T-helper 1 cell (primary cell): ENCODE measurements at places on chromosomes 4 and X.

GRCh38 chr4:113958766-113959538 is 20.5 kb downstream of the ARSJ start:
- DNase-seq, result no peak

GRCh38 chrX:55187281-55187680 is 32.9 kb upstream of the PAGE5 start:
- no peak for DNase-seq

- DNase-seq, result no peak
These were observed 210.1 kb upstream of the MAB21L2 start for GRCh38 chr4:150371869-150372268.

DNA sequence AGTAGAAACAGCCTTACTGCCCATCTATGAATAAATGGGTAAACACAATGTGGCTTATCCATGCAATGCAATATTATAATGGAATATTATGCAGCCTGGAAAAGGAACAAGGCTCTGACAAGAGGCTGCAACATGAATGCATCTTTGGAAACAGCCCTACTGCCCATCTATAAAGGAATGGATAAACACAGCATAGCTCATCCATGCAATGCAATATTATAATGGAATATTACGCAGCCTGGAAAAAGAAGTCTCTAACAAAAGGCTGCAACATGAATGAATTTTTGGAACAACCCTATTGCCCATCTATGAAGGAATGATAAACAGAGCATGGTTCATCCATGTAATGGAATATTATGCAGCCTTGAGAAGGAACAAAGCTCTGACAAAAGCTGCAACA is 161.0 kb downstream of the CRLF2 start:
- no peak for DNase-seq

DNA sequence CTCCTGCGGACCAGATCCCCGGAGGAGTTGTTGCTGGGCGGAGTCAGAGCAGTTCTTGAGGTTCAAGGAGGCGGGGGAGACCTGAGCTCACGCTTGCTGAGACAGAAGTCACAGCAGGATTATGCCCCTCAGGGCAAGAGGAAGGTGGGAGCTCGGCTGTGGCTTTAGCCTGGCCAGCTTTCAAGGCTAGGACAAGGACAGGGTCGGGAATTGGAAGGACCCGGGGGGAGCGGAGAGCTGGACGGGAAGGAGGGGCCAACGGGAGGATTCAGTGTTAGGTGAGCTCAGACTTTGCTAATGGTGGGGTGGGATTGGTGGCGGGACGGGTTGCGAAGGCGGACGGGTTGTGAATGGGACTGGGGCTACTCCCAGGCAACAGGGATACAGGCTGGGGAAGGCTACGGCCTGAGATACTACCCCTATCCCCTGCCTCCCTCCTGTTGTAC is at the start of gene RIBC1:
Gene RIBC1 (plus strand): TSS at position 13 of the 446 bp plus-strand sequence. CDS start 3,404 bp downstream, outside the sequence.
- DNase-seq, result no peak

- no peak for DNase-seq
These were observed 300.9 kb downstream of the CHIC1 start for GRCh38 chrX:73863852-73864251.

- DNase-seq, result no peak
These were observed 39.0 kb downstream of the BCOR start for GRCh38 chrX:40058719-40059118.

DNA sequence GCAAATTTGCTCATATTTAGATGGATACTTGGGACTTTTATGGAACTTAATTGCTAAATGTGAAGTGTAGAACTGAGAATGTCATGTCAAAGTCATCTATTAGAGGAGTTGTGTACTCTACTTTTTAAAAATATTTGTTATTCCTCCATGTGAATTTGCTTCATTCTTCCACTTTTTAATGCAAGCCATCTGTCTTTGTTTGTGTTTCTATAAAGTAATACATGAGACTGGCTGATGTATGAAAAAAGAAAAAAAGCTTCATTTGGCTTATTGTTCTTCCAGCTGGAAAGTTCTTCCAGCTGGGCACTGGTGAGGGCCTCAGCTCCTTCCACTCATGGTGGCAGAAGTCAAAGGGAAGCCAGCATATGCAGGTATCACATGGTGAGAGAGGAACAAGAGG is 114.6 kb upstream of the GRID2 start:
- DNase-seq, result no peak

GRCh38 chrX:1485033-1485432 is 32.3 kb upstream of the ASMTL start:
- peak; percentile 5 for DNase-seq

GRCh38 chr4:147581606-147582350 is 35.4 kb upstream of the TMEM184C start:
- no peak for DNase-seq

DNA sequence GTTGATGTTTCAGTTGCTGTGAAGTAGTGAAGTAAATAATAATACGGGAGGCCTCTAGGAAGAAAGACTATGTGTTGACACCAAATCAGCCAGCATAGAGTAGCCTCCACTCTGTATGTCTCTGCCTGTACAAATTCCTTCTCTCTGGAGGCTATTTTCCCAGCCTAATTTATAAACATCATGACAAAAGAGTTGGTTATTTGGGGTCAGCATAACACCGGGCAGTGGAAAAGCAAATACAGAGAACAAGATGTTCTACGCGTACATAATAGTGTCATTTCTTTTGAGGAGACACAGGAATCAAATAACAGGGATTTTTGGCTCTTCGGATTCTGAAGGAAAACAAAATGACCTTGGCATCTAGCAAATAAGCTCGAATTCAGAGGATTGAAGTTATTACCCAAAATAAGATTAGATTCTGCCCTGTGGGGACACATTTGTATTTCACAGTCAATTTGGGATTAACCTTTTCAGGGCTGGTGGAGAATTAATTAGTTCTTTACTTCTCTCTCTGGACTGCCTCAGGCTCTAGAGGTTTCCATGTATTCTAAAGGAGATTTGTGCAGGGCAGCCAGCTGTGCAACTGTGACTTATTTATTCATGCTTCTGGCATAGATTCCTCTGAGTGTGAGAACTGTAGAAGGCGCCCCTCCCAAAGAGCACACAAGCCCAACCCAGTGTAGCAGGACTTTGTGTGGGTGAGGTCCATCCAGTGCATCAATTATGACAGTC is 14.1 kb upstream of the SYTL4 start:
- no peak for DNase-seq

DNA sequence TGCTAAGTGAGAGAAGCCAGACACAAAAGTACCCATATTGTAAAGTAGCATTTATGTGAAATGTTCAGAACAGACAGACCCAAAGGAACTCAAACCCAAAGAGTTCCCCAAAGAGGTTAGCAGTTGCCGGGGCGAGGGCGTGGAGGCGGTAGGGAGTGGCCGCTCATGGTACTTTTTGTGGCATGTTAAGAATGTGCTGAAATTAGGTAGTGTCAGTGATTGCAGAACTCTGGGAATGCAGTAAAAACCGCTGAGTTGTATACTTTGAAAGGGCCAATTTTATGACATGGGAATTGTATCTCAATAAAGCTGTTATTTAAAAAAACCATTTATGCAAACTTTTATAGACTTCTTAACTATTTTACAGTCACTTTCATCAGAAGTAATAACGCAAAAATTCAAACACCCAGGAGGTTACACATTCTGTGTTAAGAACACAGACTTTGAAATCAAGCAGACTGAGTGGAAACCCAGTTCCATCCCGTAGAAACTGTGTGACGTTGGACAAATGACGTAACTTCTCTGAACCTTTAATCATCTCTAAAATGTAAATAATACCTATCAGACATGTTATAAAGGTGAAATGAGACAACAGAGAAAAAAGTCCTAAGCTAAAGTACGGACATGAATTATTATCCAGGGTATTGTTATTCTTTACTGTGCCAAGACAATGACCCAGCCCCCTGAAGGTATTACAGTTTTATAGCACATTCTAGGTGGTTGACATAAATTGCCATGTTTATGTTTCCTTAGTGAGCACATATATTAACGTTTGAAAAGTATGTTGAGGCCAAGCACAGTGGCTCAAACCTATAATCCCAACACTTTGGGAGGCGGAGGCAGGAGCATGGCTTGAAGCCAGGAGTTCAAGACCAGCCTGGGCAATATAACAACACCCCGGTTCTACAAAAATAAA is 19.7 kb downstream of the ZFP42 start:
- DNase-seq, result no peak

- DNase-seq, result no peak
These were observed 148.9 kb upstream of the RBPJ start for GRCh38 chr4:26171941-26172340.

DNA sequence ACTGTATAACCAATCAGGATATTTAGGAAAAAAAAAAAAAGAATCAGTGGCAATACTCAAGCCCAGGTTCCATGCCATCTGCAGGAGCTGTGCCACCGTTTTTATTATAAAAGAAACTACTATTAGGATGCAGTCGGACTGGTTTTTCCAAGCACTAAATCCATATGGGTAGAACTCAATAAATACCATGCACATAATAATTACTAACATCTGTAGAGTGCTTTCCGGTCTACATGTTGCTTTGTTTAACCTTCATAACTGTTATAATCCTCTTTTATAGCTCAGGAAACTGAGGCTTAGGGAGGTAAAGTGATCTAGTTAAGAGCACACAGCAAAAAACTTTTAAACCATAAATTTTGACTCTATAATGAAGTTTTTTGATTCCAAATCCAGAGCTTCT is 24.0 kb downstream of the ARSJ start:
- DNase-seq, result no peak

DNA sequence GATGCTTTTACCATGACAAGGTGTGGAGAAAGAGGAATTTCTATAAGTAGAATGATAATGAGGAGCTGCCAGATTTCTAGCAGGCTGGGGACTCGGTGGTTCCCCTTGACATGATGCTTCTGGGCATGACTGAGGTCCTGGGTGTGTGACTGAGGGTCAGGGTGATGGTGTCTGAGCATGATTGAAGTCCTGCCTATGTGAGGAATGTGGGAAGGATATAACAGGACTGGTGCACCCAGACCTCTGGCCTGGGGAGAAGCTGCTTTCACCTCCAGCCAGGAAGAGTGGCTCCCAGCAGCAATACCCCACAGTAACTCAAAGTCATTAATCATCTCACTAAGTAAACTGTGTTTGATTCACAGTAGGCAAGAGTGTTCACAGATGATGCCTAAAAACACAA is 17.4 kb downstream of the SORBS2 start:
- no peak for DNase-seq

DNA sequence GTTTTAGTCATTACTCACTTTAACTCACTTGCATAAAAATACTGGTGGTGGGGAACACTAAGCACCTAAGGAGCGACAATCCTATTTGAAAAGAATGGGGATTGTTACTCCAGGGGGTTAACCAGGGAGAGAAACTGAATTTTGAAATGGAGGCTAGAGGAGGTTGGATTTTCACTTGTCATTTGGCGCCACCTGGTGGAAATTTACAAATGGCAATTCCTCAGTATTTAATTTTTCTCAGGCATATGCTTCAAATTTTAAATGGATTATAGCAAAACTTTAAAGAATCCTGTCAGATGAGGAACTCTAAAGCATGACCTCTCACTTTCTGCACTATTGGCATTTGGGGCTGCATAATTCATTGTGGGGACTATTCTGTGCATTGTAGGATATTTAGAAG is 2.7 kb upstream of the GEMIN8 start:
- DNase-seq, result peak; percentile 10

GRCh38 chr4:109046471-109047201 is 255.8 kb downstream of the COL25A1 start:
- DNase-seq, result no peak

- DNase-seq, result no peak
These were observed 73.9 kb upstream of the VCX3B start for GRCh38 chrX:8390771-8391170.

DNA sequence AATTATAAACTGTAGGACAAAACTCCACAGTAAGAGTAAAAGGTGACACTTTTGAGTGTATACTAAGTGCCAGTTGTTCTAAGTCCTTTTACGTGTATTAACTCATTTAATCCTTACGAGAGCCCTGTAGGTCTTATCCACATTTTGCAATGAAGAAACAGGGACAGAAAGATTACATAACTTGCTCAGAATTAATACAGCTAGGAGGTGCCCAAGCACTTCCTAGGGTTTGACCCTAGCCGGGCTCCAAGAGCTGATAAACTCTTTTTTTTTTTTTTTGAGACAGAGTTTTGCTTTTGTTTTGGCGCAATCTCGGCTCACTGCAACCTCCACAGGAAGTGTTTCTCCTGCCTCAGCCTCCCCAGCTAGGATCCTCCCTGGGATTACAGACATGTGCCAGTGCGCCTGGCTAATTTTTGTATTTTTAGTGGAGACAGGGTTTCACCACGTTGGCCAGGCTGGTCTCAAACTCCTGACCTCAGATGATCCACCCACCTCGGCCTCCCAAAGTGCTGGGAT is 110.4 kb downstream of the UBE2K start:
- no peak for DNase-seq

GRCh38 chrX:72371405-72371804 is 65.7 kb upstream of the CITED1 start:
- no peak for DNase-seq

DNA sequence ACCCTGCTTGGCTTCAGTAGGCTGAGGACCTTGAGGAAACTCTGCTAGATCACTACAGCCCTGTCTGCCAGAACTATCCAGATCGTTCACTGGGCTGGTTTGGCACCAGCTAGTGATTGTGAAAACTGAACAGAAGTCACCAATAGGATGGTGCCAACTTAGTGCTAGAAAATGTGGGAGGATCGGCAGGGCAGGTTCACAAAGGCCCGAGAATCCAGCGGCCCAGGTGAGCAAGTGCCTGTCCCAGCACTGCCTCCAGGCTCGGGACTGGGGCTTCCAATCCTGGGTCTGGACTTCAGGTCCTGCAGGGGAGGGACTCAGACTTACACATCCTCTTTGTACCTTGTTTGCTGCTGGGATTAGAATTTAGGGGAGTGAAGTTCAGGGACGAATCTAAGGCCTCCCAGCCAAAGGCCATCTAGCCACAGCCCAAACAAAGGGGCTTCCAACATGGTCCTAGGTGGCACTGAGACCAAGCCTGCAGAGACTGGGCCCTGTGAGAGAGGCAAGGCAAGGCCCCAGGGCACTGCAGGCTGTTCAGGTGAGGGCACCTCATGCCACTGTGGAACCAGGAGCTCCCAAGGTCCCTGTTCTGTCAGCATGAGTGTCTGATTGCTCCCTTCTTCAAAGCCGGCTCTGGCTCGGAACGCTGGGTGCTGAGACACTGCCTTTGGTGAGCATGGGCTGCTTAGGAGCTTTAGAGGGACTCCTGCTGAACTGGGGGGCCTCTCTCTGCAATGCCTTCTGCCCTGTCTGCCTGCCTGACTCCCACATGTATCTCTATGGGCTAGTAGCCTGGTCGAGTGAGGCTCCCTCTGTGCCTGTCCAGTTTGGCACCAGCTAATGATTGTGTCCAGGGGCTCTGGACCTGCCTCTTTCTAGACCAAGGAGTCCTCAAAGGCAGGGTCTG is 20.7 kb upstream of the ZNF185 start:
- no peak for DNase-seq
